Lower leg skin (tissue), 4 donors: ENCODE measurements at places on chromosomes 11 and 22.

DNA sequence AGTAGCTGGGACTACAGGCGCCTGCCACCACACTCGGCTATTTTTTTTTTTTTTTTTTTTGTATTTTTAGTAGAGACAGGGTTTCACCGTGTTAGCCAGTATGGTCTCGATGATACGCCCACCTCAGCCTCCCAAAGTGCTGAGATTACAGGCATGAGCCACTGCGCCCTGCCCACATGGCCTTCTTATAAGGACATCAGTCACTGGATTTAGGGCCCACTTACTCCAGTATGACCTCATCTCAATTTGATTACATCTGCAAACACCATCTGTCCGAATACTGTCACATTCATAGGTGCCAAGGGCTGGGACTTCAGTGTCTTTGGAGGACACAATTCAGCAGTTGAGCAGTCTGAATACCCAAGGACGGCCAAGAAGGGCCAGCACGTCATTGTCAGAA, 8.2 kb upstream of the PRR5 start:
- no peak for DNase-seq

DNA sequence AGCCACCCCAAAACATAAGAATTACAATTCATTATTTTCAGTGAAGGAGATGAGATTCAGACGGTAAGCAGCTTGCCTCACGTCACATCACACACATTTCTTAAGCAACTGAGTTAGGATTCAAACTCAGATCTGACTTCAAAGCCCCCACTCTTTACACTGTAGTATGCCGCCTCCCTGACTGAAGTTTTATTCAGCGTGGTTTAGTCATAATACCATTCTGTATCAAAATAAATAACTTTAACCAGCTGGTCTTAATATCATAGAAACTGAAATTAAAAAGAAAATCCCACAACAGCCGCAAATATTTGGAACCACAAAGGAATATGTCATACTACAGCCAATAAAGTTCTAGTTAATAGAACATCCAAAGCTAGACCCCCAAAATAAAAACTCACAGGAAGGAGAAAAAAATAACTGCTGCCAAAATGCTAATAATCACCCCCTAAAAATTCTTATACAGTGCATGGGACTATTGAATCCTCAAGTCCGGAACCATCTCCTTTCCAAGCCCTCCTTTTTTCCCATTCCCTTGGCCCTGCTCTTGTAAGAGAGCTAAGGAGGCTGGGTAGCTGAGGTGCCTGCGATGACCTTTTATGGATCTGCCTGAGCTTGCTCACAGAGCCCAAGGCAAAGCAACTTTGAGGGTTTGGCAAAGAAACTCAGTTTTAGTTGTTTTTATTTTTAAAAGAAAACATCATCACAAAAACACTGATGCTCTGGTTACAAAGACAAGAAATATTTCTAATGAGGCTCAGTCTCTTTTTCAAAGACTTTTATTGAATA, 334.5 kb downstream of the TTC28 start:
- no peak for DNase-seq

GRCh38 chr11:36156161-36156816, 132.9 kb downstream of the COMMD9 start:
- DNase-seq, result no peak

DNA sequence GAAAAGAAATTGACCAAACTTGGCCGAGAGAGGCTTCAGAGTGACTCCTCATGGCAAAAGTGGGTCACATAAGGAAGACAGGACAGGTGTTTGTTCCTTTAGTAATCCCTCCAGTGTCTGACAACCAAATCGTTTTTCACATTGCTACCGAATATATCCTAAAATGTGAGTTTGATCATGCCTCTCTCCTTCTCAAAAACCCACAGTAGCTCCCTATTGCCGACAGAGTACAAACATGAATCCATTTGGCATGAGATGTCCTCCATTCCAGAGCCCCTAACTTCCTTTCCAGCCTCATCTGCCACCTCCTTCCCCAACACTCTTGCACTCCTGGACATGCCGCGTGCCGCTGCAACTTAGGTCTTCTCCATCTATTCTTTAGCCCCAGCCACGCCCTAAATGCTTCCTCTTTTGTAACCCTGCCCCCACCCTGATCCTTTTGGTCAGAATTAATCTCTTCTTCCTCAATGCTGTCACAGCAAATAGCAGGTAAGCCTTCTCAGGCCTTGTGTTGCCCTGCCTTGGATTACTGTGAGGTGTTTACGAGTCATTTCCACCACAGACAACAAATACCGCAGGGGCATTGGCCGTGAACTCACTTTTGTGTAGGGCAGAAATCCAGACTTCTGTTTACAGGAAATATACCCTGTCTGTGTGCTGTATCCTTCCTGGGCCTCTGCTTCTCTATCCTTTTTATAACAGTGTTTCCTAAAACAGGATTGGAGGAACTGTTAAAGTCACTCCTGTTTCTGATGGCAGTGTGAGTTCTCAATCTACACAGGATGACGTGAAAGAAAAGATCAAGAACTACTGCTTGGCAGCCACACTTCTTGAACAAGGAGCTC, 66.0 kb upstream of the FTH1 start:
- DNase-seq, result peak; percentile 6

GRCh38 chr11:100863080-100863581, 176.0 kb downstream of the ARHGAP42 start:
- no peak for DNase-seq

DNA sequence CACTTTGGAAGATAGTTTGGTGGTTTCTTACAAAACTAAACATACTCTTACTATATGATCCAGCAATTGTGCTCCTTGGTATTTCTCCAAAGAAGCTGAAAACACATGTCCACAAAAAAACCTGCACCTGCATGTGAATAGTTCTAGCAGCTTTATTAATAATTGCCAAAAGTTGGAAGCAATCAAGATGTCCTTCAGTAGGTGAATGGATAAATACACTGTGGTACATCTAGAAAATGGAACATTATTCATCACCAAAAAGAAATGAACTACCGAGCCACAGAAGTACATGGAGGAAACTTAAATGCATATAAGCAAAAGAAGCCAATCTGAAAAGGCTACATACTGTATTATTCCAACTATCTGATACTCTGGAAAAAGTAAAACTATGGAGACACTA, 569.1 kb upstream of the CCDC90B start:
- no peak for DNase-seq

DNA sequence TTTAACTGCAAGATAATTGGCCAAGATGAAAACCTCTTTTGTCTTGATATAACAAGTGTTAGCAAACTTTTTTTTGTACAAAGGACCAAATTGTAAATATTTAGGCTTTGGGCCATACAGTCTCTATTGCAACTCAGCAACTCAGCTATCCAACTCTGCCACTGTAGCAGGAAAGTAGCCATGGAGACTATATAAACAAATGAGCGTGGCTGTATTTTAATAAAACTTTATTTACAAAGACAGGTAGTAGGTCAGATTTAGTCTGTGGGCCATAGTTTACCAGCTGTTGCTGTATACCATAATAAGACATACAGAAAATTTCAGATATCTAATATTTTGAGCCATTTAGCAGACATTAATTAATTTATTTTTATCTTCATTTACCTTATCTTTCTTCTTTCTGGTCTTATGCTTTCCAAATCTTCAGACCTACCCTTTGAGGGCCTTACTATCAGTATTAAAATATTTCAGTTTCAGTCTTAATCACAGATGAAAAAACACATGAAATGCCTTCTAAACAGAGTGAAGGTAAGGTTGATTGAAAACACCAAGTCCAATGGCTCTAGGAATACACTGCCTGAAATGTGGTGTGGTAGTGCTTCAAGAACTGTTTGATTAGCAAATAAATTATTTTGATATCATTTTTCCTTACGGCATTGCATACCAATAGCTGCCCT, 256.9 kb upstream of the CTSC start:
- no peak for DNase-seq

GRCh38 chr11:2800655-2801531, 84.7 kb downstream of the CDKN1C start:
- no peak for DNase-seq

- no peak for DNase-seq
These were observed 155.4 kb downstream of the DBX1 start for GRCh38 chr11:20004866-20005265.

DNA sequence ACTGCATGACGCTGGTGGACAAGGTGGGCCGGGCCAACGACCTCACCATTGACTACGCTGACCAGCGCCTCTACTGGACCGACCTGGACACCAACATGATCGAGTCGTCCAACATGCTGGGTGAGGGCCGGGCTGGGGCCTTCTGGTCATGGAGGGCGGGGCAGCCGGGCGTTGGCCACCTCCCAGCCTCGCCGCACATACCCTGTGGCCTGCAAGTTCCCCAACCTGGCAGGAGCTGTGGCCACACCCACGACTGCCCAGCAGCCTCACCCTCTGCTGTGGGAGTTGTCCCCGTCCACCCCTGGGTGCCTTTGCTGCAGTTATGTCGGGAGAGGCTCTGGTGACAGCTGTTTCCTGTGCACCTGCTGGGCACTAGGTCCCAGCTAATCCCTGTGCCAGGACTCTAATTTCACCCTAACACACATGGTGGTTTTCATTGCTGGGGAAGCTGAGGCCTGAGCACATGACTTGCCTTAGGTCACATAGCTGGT, 49.0 kb upstream of the PPP6R3 start:
- DNase-seq, result no peak

- DNase-seq, result no peak
These were observed 19.4 kb downstream of the TEAD1 start for GRCh38 chr11:12693479-12694182.

GRCh38 chr11:64611869-64612646, 21.0 kb downstream of the SLC22A12 start:
- DNase-seq, result no peak

DNA sequence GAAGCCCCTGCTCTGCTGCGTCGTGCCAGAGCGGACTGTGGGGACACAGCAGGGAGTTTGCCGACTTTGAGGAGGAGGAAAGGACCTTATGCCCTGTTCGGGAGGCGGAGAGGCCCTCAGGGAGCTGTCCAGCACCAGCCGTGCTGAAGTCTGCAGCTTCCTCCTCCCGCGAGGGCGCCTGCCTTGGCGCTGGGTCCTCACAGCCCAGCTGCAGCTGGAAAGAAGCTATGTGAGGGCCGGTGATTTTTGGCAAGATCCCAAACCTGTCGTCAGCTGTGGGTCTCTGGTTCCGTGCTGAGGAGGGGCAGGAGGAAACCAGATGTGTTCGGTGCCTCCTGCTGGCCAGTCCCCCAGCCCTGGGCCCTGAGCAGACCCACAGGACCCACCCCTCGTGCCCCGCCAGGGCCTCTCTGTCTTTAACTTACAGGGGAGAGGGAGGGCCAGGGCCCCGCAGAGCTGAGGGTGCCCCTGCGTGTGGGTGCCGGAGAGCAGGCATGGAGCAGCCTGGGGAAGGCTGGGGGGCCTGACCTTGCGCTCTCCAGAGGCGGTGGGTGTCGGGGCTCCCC, 12.0 kb downstream of the BRSK2 start:
- DNase-seq, result no peak

DNA sequence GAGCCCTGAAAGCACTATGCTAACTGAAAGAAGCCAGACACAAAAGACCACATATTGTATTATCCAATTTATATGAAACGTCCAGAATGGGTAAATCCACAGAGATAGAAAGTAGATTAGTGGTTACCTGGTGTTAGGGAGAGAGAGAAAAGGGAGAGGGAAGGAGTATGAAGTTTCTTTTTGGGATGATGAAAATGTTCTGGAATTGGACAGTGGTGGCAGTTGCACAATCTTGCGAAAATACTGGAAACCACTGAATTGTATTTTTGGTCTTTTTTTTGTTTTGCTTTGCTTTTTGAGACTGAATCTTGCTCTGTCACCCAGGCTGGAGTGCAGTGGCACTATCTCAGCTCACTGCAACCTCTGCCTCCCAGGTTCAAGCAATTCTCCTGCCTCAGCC, 63.5 kb downstream of the MRTFA start:
- no peak for DNase-seq

- no peak for DNase-seq
These were observed 79.3 kb upstream of the PRR5 start for GRCh38 chr22:44622679-44623078.

DNA sequence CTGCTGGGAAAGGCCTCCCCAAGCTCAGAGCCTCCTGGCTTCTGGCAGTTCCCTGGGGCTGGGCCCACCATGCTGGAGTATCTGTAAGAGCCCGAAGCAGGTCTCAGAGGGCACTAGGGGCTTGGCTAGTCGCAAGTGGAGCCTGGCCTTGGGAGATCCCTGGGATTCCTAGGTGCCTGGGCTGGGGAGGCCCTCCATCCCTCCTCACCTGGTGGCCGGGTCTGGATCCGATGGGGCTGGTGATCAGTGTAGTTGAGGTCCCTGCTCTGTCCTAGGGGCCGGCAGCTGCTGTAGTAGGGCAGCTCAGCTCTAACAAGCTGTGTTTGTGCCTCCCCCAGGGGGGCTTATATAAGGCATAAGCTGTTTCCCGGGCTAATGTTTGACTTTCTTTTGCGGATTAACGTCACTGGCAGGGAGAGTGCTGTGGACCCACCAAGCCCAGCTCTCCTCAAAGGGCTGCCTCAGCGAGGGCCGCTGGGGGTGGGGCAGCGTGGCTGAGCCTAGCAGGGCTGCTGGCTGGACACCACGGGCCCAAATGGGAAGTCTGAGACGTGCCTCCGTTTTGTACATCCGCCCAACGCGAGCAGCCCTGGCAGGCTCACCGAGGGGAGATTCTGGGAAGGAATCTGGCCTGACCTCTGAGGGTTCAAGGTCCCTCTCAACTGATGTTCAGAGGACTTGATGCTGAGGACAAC, at the start of gene SLC22A8:
SLC22A8 (minus strand) TSS at position 321 of the 695 bp plus-strand sequence. CDS start 883 bp downstream, outside the sequence.
- no peak for DNase-seq

- DNase-seq, result no peak
These were observed 7.0 kb upstream of the PRG2 start for GRCh38 chr11:57397394-57397990.

GRCh38 chr22:47152236-47152635, 389.8 kb downstream of the TBC1D22A start:
- DNase-seq, result no peak

DNA sequence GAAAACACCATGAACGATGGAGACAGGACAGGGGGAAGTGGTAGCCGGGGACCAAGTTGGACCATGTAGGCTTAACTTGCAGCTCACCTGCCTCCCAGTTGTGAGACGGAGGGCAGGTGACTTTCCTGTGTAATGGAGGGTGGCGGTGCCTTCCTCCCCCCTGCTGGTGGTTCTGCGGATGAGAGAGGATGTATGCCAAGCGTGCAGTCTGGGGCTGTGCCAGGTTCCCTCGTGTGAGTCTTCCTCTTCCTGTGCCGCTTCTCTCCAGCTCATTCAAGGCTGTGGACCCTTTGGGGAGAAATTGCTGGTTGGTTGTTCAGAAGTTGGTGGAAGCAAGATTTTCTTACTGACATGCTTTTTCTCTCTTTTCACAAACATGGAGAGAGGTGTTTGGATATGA, 35.1 kb downstream of the MPPED1 start:
- no peak for DNase-seq

- no peak for DNase-seq
These were observed 48.3 kb upstream of the PAK1 start for GRCh38 chr11:77522215-77522614.

DNA sequence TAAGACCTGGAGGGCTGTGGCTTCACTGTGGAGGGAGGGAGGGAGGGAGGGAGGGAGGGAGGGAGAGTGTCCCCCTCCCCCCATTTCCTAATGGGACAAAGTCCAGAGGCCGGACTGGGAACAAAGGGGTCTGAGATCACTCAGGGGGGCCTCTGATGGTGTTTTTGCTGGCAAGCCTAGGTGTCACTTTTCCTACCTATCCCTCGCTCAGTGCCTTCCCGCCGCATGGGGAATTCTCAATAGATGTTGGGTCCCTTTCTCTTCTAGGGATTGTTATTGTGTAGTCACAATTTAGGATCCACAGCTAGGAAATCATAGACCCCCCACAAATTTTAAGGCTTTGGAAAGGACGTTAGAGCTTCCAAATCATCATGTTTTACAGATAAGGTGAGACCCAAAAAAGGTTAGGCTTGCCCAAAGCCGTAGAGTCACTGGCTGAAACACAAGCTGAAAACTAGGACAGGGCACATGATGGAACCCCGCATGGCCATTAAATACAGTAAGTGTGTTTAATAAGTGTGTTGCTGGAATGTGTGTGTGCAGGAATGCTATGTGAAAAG, 4.8 kb upstream of the FTH1 start:
- no peak for DNase-seq
